ENCODE measurements at places on chromosomes 6 and 20.

- DNase-seq = no peak
Measured at GRCh38 chr6:163659803-163660202, 245.3 kb downstream of the QKI start.

- no peak for DNase-seq
Measured at GRCh38 chr6:150800674-150801314, 64.7 kb upstream of the MTHFD1L start.

GRCh38 chr6:3433005-3433404, 23.8 kb downstream of the SLC22A23 start:
- no peak for DNase-seq

- no peak for DNase-seq
Measured at GRCh38 chr6:144214029-144214428, 63.7 kb downstream of the STX11 start.

GRCh38 chr6:105642708-105643107, 239.8 kb upstream of the PREP start:
- no peak for DNase-seq

- DNase-seq = no peak
Measured at GRCh38 chr6:11207199-11207968, 25.1 kb downstream of the NEDD9 start.

- DNase-seq = no peak
Measured at GRCh38 chr6:11196511-11197174, 35.8 kb downstream of the NEDD9 start.

DNA sequence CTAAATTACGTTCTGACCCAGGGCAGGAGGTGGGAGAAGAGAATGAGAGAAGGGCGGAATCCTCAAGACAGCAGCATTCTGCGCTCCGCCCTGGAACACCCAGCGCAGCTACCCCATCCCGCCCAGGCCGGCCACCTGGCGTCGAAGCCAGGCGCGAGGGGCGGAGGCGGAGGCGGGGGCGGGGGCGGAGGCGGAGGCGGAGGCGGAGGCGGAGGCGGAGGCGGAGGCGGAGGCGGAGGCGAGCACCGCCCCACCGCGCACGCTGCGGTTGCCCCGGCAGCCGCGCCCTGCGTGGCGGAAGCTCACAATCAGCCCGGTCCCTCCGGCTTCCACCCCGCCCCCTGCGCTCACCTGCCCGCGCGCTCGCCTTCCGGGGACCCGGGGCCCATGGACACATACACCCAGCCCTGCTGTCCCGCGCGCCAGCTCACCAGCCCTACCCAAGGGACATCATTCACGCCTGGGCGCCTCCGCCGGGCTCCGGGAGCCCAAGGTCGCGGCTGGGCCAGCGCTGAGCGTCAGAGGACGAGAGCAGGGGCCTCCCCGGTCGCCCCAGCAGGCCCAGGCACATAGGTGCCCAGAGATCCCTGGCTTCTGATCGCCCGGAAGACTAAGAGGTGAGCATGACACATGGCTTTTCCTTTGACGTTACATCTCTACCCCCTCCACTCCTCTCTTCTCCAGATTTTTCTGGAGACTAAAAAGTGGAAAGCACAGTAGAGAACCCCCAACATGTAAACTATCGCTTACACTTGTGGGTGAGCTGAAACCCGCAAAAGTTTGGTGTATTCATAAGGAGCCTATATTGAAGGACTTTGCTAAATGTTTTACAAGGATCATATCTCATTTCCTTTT, at the start of gene ANKEF1:
Gene ANKEF1 (plus strand): TSS at position 271 of the 855 bp plus-strand sequence. CDS start 3,315 bp downstream, outside the sequence.
- DNase-seq = peak; percentile 24

- DNase-seq = no peak
Measured at GRCh38 chr6:33641602-33642001, 20.5 kb downstream of the ITPR3 start.

GRCh38 chr6:129696028-129696418, 14.0 kb downstream of the ARHGAP18 start:
- no peak for DNase-seq

- no peak for DNase-seq
Measured at GRCh38 chr6:163296835-163297519, 117.5 kb upstream of the QKI start.

GRCh38 chr6:12335717-12336116, 45.6 kb downstream of the EDN1 start:
- no peak for DNase-seq

- no peak for DNase-seq
Measured at GRCh38 chr6:87945181-87945580, 102.5 kb upstream of the SPACA1 start.

- DNase-seq = no peak
Measured at GRCh38 chr6:46688966-46689335, 1.3 kb downstream of the TDRD6 start.

- no peak for DNase-seq
Measured at GRCh38 chr6:155120034-155120433, 124.9 kb downstream of the TIAM2 start.

DNA sequence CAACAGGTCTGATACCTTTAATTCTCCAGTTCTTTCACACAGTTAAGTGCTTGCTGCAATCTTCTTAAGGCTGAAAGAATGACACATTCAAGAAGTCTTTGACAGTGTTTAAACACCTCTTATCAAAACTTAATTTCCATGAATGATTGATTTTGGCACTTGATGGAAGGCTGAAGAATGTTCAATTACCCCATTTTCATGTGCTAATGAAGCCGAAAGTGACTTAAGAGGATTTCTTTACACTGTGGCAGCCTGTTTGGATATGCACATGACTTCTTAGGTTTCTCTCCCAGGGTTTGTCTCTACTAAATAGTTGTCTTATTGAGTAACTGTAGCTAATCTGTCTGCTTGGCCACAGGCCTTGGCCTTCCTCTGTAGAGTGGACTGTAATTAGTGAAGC, 81.1 kb upstream of the PRDM1 start:
- DNase-seq = no peak

DNA sequence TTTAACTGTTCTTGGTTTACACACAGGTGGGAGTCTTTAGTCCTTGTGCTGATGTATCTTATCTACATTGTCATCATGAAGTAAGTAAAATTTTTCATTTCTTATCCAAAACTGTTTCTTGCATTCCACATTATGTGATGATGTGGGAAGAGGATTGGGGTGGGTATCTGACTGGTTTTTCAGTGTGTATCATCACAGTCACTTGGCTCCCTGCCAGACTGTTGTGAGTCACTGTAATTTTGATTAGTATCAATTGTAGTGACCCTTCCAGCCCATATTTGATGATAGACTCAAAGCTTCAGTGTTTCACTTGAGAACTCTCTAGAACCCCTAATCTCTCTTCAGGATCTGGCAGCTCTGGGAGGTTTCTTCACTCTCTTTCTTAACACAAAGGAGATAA, 84.5 kb upstream of the RIN2 start:
- DNase-seq = no peak

DNA sequence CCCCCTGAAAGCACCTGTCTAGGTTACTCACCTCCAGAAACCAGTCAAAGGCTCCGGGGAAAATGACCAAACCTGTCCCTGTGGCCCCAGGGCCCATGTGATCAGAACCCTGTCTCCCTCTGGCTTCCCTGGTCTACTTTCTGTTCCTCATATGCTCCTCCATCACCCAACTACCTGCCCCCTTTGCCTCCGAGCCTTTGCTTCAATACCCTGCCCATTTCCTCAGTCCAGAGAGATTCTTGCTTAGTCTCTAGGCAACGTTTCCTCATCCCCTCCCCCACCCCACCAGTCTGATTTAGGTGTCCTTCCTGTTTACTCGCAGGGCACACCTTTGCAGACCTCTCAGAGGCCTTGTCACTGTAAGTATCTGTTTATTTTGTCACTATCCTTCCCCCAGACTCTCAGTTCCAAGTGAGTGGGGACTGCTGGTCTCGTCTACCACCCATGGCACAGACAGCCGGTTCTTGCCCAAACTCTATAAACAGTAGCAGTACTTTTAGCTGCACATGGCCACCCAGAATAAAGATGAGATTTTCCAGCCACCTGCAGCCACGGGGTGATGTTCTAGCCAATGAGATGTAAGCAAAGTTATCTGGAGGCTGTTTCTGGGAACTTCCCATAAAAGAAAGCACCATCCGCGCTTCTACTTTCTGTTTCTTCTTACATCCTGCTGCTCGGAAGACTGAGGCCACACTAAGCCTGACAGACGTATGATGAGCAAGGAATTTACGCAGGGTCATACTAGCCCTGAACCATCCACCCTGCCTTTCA, 13.3 kb downstream of the ELOVL5 start:
- DNase-seq = no peak

- DNase-seq = no peak
Measured at GRCh38 chr6:97645757-97646156, 362.7 kb upstream of the MMS22L start.

DNA sequence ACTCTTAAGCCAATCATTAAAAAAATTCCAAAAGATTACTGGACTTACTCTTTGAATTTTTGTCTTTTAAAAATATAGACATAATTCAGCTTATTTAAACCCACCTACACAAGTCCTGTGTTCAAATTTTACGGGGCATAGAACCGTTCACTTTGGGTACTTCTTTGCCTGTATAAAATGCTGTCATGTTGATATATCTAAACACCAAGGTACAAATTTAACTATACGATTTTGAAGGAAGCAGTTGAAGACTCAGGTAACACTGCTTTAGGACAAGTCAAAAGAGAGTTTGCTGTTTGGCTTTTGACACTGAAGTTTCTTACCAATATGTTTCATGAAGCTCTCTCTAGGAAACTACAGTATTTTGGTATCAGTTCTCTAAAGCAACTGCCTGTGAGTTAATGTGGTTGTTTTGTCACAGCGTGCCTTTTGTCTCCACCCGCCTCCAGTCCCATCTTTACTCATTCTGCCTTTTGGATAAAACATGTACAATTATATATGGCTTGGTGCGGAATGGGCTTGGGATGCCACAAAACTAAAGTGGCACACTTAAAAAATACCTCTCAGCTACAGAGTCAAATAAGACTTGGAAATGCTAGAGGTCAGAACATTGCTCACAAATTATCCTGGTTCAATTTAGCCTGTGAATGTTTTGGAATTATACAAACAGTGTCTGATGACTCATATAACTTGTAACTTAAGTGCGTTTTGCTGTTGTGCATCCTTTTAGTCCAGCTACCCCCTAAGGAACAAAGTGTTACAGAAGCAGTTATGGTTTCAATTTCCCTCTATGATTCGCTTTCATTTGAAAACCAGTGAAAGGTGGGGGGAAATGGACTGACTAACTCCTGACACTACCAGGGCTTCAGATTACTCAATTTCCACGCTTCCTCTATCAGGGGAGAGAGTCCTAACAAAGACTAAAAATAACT, 38.7 kb downstream of the RGS17 start:
- no peak for DNase-seq

DNA sequence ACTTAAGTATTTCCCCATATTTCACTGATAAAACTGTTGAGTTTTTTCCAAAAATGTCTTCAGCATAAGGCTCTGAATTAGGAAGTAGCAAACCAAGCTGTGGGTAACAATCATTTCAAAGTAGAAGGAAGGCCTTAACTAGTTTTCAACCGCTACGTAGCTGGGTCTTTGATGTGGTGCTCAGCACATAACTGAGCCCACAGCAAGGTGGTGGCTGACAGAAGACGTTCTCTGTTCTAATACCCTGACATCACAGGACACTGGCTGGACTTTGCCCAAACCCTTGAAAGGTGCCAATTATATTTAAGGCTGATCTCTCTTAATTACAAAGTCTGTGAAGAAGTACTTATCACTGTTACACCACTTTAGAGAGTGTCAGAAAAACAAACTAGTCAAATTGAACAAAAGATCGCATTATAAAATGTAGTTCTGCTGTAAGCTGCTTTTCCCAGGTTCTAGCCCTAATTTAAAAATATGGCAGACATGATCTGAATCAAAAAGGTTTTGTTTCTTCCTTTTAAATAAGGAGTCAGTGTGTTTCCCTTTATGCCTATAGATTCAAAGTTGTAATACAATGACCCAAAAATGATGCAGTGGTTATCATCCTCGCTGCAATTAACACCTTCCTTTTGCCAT, 26.7 kb downstream of the MAN1A1 start:
- DNase-seq = no peak

- DNase-seq = no peak
Measured at GRCh38 chr6:26241033-26241895, 123.7 kb upstream of the BTN3A2 start.

DNA sequence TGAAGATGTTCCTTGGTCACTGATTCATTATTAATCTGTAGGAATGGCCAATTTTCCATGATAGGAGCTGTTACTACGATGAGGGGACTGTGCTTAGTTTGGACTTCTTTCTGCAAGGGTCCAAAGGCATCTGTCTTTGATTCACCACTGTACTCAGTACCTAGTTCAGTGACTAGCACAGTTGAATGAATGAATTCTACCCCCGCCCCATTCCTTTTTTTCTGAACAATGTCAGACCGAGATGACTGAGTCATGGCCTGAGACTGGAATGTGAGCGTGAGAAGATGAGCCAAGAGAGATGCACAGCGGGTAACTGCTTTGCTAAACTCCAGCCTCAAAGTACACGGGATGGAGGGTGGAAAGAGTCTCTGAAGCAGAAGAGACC, 419 bp upstream of the SNHG17 start:
- no peak for DNase-seq

Measured in CMK (cell line).